CD4-positive, alpha-beta T cell treated with Interleukin-10 for 1 hour (primary cell): ENCODE measurements at places on chromosomes 4 and X.
A peak's percentile ranks its signal among the peaks of the same experiment; 100 is the strongest.

DNA sequence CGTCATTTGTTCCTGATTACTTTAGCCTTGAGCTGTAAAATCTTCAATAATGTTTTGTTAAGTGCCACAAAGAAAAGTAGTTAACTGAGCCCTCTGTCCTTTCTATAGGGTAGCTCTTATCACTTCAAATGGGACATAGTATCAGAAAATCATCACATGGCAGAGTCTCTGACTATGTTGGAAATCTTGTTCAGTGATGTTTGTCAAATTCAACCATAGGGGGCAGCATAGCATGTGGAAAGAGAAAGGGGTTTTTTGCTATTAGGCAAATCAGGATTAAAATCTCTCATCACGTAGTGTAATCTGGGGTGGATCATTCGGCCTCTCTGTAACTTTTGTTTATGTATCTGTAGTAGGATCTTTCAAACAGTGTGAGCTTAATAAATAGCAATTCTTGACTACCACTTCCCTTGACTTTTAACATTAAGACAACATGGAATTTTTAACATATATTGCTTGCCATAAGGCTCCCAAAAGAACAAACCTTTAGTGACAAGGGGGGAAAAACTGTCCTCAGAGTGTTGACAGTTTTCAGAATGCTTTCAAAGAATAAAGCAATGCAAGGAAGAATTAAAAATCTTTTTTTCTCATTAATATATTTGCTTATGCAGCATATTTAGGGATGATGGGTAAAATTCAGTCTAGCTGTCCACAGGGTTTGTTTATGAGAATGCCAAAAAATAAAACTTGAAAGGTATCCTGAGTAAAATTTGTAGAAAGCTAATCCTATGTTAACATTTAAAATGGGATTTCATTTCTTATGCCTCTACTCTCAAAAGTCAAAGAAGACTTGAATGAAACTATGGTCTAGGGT, 127.2 kb downstream of the FBXW7 start:
- peak; percentile 60 for DNase-seq

GRCh38 chr4:123167931-123168330, 228.7 kb upstream of the SPRY1 start:
- no peak for DNase-seq

DNA sequence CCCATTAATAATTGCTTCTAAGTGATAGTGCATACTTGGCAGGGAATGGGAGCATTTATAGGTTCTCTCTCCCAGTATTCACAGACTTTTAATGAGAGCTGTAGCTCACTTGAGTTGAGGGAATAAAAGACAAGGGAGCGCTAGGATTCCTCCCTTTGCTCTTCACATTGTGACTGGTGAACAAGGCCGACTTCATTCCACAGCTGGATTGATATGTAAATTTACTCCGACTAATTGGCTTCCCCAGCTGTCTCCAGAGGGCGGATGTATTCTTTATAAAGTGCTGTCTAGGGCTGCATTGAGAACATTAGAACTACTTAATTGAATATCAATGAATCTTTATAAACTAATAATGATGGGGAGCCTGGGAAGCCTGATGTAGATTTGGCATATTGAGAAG, 63.4 kb downstream of the GPR50 start:
- DNase-seq, result no peak

DNA sequence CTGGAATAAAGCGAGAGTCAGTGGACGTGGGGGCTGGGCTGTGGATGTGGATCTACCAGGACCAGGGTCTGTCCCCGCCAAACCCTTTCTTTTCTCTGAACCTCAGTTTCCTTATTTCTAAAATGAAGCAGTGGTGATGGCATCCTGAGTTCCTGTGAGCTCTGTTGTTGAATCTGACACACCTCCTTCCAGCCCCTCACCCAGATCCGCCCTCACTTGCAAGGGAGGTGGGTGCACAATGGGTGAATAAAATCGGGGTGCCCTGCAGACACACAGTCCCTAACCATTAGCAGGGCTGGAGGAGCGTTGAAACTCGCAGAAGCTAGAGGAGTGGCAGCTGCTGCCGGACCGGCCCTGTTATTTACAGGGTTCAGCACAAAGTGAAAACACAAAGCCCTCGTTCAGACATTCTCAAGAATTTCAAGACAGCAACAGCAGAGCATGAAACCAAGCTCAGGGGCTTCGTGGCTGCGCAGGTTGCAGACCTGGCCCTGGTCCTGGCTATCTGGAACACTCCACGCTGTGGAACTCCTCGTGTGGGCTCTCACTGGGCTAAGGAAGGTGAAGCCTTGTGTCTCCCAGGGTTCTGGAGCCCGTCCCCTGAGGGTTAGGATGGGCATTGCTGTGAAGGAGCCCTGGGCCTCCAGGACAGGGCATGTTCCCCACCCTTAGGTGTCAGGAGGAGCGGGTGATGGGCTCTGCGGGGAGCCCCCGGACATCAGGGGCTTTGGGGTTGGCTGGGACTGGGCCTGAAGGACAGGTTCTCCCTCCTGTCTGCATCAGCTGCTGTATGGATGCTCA, 42.9 kb downstream of the PSAPL1 start:
- DNase-seq, result no peak

DNA sequence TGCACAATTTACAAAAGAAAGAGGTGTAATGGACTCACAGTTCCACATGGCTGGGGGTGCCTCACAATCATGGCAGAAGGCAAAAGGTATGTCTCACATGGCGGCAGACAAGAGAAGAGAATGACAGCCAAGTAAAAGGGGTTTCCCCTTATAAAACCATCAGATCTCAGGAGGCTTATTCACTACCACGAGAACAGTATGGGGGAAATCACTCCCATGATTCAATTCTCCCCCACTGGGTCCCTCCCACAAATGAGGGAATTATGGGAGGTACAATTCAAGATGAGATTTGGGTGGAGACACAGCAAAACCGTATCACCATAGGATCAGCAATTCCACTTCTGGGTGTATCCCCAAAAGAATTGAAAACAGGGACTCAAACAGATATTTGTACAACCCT, 97.5 kb upstream of the STX18 start:
- DNase-seq, result no peak

GRCh38 chr4:171157462-171158082, 655.6 kb upstream of the GALNTL6 start:
- DNase-seq, result no peak

GRCh38 chrX:86370927-86371326, 222.7 kb downstream of the DACH2 start:
- no peak for DNase-seq

- no peak for DNase-seq
Measured at GRCh38 chr4:105644257-105644656, 64.2 kb downstream of the INTS12 start.

GRCh38 chr4:86848136-86848535, 1.0 kb downstream of the SLC10A6 start:
- no peak for DNase-seq

DNA sequence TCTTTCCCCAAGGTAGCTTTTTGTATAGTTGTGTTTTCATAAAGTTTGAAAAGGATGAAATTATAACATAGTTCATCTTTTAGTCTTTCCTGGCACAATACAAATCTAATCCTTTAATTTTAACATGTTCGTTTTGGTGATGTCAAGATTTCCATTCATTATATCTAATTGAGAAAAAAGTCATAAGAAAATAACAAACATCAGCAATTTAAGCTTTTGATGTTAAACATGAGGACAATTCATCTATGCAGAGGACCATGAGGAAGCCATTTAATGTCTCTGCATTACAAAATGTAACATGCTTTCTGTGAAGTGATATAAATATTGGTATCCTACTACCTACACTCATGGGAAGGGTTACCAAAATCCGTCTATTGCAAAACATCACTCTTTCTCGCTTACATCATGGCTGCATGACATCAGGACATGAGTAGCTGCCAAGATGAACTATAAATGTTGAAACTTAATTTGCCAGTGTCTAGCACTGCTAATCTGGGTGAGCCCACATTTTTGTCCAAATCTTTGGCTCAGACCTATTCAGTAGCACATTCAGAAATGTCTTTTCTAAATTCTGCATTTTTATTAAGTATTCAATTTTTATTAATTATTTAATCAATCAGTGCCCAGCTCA, 9.5 kb downstream of the EPGN start:
- no peak for DNase-seq

DNA sequence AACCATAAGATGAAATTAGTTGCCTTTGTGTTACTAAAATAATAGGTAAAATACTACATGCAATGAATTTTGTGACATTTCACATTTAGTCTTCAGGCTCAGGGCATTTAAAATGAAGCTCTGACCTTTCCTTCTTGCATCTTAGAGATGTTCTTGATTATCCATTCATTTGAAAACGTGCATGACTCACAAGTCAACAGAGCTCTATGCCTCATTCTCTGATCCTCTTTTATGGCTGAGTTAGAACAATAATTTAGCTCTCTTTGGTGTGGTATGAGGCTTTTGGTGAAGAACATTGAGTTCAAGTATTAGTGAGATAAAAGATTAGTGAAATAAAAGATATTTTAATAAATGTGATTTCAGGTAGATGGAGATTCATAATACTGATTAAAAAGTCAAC, 66.5 kb downstream of the TIGD2 start:
- DNase-seq, result no peak

GRCh38 chrX:7055386-7056137, 92.0 kb upstream of the STS start:
- DNase-seq, result no peak

DNA sequence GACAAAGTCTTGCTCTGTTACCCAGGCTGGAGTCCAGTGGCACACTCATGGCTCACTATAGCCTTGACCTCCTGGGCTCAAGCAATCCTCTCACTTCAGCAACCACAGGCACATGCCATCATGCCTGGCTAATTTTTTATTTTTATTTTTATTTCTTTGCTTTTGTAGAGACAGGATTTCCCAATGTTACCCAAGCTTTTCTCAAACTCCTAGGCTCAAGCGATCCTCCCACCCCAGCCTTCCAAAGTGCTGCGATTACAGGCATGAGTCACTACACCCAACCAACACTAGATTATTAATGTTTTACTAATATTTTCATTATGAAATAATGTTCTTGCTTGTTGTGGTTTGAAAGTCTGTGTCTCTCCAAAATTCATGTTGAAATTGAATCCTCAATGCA, 5.2 kb upstream of the ACTRT1 start:
- no peak for DNase-seq

- no peak for DNase-seq
Measured at GRCh38 chr4:185534511-185534865, 819 bp downstream of the PDLIM3 start.

- DNase-seq, result no peak
Measured at GRCh38 chr4:136935305-136935704, 597.0 kb downstream of the PCDH18 start.

- DNase-seq, result no peak
Measured at GRCh38 chrX:85570496-85570895, 191.0 kb upstream of the POF1B start.
